NK-92 treated with Interleukin-12 subunit alpha and Interleukin-12 subunit beta, amount 100 ng/mL, for 24 hours (cell line): ENCODE measurements at places on chromosomes 13 and 19.

DNA sequence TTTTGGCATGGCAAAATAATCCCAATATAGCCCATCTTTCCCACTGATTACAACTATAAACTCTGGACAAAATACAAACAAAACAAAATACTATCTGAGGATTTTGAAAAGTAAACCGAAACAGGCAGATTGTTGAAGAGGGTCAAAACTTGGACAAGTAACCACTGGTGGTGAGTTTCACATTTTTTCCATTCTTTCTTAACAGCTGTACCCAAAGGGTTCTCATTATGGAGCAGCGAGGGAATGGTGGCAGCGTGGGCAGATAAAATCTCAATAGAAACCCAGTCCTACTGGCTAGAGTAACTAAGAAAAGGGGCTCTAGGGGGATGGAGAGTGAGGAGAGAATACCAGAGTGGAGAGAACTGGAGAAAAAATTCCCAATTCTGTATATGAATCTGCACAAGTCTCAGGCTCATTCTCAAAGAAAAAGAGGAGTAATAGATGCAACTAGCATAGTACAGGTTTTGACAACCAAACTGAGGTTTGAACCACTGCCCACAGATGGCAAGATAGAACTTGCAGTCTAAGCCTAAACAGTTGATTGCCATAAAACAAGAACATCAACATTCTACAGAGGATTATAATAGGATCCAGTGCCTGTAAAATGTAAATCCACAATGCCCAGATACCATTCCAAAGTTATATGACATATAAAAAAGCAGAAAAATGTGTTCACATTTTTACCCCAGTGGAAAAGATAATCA, 284.5 kb downstream of the KCNRG start:
- no peak for DNase-seq

- no peak for DNase-seq
These were observed 870.3 kb upstream of the MIR17HG start for GRCh38 chr13:90477216-90477615.

DNA sequence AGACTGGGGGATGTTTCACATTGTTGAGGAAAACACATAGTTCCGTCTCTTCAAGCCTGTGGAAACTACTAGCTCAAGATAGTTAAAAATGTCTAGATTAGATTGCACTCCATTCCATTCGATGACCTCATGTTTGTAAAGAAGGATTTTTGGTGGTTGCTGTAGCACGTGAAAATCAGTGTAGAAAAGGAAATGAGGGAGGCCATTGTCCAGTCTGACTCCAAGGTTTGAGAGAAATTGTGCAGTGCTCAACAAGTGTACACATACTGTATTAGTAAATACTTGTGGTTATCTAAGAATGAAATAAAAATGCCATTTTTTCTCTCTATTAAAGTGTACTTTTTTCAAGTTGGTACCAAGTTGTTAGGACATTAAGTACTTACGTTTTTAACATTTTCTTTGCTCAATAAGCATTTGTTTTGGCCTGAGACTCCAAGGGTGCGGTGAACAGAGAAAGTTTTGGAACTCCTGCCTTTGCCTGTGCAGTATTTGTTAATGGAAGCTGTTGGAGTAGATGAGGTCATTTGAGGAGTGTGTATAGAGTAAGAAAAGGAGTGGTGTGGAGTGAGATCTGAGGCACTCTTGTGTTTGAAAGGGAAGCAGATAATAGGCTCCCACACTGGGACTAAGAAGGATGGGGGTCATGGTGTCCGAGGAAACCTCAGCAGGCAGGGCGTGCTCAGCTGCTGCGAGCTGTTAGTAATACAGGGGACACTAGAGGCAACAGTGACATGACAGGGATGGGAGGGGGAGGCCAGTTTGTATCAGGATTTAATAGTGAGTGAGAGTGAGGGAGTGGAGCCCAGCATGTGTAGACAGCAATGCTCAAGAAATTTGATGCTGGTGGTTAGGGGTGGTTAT, 4.4 kb downstream of the WASF3 start:
- DNase-seq = no peak

GRCh38 chr13:29193083-29193482, 372.9 kb downstream of the MTUS2 start:
- DNase-seq = no peak

- DNase-seq = no peak
These were observed 65.8 kb upstream of the SERP2 start for GRCh38 chr13:44307844-44308243.

DNA sequence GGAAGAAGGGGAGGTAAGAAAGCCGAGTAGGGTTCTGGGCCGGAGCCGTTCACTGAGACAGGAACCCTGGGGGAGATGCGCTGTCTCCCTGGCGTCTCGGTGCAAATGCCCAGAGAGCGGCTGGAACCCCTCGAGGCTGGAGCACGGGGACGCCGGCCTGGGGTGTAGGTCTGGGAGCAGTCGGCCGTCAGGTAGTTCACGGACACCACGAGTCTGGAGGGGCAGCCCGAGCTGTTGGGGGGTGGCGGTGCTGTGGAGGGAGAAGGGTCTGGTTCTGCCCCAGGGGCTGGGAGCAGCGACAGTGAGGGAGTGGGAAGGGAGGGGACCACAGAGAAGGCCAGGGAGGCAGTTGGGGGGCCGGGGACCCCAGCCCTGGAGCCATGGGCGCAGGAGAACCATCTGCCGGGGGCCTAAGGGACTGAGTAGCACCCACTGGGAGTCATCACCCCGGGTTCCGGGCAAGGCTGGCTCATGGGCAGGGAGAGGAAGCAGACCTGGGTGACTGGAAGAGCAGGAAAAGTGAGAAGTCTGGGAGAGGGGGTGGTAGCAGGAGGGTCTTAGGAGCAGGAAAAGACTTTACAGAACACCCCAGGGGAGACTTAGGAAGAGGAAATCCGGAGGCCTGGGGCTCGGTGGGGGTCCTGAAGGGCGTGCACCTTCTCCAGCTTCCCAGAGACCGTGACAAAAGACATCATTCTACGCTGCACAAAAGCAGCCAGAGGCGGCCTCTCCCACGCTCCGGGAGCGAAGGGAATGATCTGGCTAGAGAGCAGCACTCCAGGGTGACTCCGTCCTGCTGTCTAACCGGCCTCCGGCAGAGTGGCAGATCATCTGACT, 173.1 kb upstream of the SOX1 start:
- no peak for DNase-seq

DNA sequence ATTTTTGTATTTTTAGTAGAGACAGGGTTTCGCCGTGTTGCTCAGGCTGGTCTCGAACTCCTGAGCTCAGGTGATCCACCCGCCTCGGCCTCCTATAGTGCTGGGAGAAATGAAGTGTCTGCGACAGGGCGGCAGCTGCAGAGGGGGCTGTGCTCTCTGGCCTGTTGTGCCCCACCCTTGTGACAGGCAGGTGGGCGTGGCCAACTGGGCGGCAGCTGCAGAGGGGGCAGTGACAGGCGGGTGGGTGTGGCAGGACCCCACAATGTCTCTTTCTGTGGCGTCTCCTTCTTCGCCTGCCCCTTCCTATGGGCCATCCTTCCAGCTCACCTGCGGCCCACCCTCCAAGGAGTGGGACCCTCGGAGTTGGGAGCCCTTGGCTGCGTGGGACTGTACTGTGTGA, 11.8 kb downstream of the STK11 start:
- DNase-seq = no peak

GRCh38 chr13:83117046-83117445, 765.2 kb downstream of the SLITRK1 start:
- DNase-seq = no peak

DNA sequence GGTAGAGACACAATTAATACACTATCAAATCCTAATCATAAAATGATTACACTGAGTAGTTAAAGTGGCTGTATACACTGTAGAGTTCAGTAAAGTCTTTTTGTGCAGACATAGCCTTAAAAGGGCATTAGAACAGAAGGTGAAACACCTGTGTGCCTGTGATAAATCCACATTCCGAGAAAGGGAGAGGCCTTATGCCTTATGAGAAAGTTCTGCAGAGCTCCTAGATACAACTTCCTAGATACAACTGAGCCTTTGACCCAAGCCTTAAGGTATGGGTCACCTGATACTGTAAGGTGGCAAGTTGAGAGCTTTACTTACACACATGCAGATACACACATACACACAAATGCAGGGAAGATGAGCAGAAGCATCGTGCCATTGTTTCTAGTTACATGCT, 6.3 kb downstream of the SERP2 start:
- DNase-seq = no peak

DNA sequence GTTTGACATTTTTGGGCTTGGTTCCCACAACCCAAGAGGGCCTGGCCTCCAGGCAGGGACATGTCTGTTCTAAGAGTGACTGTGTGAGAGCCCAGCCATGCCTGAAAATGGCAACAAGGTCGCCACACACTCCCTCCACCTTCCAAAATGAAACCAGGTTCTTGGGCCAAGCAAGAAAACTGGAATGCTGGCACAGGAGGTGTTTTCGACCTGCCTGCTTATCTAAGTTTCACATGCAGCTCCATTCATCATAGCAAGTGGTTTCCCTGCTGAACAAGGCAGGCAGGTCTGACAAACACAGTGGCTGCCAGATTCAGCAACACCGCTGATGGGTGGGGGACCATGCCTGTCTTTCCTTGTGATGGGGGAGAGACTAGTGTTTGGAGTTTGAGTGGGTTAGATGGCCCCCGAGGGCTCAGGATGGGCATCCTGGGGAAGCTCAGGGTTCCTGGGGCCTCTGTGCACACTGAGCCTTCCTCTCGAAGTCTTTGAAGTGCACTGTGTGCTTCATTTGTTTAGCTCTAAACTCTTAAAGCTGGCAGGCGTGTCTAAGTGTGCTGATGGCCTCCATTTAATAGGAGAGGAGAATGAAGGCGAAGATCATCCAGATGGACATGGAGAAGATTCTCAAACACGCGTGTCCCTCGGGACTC, 17.9 kb upstream of the GAS6 start:
- no peak for DNase-seq

GRCh38 chr19:3721131-3721886, 13.1 kb downstream of the TJP3 start:
- no peak for DNase-seq

DNA sequence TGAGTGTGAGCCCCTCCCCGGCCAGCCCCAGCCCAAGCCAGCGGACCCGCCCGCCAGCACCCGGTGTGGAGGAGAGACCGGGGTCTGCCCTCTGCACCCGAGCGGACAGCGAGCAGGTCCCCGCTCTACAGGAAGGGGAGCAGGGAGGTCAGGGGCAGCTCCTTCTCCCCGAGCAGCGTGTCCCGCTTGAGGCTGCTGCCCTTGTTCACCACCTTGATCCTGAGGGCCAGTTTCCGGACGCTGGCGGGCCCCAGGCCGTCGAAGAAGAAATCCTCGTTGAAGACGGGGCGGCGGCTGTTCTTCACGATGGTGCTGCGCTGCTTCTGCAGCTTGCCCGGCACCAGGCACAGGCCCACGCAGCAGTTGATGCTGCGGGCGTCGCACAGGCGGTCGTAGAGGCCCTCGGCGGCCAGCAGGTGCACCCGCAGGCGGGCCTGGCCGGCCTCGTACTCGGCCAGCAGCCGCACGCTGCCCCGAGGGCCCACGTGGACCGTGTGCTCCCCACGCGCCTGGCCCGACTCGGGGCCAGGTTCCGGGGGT, 1.9 kb downstream of the C2CD4C start:
- DNase-seq = no peak

GRCh38 chr13:49840266-49840665, 47.8 kb upstream of the KPNA3 start:
- no peak for DNase-seq

GRCh38 chr13:66574606-66575005, 655.5 kb downstream of the PCDH9 start:
- no peak for DNase-seq

DNA sequence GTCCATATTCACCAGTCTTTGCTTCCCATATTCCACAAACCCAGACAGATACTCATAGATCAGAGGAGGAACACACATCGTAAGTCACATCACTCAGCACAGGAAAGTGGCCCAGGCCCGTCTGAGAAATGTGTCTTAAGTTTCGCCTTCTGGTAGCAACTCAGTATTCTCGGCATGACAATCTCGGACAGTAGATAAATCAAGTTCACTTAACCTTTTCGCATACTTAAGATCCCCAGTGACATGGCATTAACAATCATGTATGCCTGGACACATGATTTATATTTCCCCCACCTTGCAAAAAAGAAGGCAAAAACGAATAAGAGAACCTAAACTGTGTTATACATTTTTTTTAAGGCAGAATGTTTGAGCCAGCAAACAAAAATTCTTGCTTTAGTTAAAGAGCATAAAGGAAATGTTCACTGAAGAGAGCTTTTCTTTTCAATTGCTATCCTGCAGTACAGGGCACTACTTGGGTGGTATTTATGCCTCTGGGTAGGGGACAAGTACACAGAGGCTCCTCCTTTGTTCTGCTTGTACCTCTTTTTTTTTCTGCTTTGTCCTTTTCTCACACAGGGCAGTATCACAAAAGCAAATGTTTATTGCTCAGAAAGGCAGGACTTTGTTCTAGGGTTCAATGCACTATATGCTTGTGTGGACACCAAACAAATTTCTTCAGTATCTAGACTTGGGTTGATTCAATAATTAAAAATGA, 360.6 kb downstream of the TDRD3 start:
- DNase-seq = no peak

DNA sequence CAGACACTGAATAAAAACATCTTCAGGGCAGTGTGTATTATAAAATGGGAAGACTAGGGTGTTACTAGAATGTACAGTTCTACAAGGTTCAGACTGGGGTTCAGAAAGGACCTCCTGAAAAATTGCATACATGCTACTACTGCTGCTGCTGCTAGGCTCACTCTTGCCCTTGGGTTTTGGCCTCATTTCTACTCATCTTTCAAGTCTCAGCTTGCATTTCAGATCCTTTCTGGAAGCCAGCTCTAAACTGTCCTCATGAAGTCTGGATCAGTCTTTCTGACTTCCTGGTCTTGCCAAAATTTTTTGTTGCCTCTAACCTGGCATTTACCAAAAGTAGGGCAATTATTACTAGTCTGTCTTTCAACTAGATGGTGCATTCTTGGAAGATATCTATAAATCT, 393.3 kb downstream of the DIAPH3 start:
- DNase-seq = no peak

GRCh38 chr13:21637296-21637695, 33.3 kb upstream of the MICU2 start:
- no peak for DNase-seq

DNA sequence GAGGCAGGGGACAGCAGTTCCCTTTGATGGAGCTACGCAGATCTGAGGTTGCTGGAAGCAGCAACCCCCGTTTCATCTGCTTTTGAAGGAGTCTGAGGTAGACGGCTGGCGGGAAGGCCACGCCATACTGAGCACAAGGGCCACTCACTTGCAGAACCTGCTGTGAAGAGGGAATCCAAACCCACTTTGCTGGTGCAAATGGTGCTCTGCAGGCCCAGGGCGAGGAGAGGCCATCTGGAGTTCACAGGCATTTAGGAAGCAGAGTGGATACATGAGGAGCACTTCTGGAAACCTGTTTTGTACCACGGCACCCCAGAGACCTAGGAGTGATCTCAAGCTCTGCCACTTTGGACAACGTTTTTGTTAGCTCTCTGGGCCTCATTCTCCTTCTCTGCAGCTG, 227.8 kb downstream of the UQCRFS1 start:
- DNase-seq = no peak

DNA sequence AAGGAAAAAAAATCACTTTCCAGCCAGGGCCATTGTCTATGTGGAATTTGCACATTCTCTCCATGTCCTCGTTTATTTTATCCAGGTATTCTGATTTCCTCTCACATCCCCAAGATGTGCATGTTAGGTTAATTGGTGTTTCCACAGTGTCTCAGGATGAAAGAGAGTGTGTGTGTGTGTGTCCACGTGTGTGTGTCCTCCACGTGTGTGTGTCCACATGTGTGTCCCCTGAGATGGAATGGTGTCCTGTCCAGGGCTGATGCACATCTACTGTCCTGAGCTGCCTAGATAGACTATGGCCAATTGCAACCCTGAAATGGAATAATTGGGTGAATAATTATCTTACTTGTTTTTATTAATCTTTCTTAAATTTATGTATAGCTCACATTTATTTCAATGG, 2436.5 kb downstream of the PCDH9 start:
- no peak for DNase-seq

GRCh38 chr19:27966390-27966816, 1246.5 kb downstream of the UQCRFS1 start:
- DNase-seq = no peak
